ENCODE measurements at places on chromosomes 11 and 22.
A peak's percentile ranks its signal among the peaks of the same experiment; 100 is the strongest.

- DNase-seq, result no peak
These were observed 9.4 kb downstream of the IFITM10 start for GRCh38 chr11:1740786-1741530.

- no peak for DNase-seq
These were observed 14.6 kb downstream of the IL10RA start for GRCh38 chr11:118000850-118001228.

DNA sequence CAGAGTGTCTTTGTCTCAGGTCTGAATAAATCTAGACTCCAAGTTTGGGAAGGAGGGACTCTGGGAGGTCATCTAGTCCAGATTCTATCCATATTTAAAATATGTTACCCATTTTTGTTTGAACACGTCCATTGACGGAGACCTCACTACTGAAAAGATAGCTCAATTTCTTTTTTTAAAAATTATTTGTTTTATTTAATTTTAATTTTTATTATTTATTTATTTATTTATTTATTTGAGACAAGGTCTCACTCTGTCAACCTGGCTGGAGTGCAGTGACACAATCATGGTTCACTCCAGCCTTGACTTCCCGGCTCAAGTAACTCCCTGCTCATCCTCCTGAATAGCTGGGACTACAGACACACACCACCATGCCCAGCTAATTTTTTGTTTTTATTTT, 89.5 kb upstream of the SNX19 start:
- no peak for DNase-seq

DNA sequence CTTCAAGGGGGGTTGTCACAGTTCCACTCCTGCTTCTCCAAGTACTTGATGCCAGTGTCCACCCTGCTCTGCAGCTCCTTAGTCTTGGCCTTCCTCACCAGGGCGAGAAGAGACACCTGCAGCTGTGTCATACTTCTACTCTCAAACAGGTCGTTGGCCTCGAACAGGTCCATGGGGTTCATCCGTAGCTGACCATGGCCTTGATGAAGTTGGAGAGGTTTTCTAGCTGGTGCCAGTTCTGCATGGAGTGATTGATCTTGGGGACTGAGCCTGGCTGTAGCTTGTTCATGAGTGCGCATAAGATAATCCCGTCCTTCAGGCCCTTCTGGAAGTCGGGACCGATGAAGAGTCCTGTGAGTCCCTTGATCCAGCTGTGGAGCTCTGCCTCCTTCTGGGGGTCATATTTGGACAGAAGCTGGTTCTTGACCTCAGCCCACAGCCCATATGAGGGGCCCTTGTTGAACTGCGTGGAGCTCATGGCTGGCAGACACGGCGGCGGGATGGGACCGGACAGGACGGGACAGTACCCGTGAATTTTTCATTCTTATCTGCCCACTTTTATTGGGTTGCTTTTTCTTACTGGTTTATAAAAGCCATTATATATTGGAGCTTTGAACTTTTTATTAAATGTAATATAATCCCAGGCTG, 33.4 kb upstream of the HORMAD2 start:
- DNase-seq, result no peak

GRCh38 chr11:66363805-66364535, 7.6 kb downstream of the SLC29A2 start:
- DNase-seq, result peak; percentile 48

DNA sequence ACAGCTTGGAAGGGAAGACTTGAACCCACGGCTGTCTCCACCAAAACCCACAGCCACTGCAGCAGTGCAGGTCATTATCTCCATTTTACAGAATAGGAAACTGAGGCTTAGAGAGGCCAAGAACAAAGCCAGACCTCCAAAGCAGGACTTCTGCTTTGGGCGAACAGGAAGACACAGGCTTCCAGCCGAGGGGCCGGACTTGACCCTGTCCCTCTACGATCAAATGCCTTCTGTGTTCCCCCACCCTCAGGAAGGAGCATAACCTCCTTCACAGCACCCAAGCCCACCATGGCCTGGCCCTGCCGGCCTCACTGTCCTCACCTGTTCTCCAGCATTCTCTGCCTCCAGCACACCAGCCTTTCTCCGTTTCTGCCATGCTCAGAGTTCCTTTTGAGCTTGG, 15.8 kb downstream of the IGLL1 start:
- DNase-seq, result no peak

- no peak for DNase-seq
These were observed 68.5 kb upstream of the C11orf58 start for GRCh38 chr11:16669799-16670415.

DNA sequence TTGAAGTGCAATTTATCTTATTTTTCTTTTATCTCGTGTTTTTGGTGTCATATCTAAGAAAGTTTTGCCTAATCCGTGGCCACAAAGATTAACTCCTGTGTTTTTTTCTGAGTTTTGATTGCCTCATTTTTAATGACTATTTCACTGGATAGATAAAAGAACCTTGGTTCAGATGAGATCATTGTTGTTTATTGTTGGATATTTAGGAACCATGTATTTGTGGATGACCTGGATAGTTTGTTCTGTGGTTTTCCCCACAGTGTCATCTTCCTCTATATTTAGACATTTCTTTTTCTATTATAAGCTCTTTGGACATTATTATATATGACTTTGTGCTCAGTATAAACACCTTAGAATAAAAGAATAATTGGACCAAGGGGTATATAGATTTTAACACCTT, 37.2 kb downstream of the PPP6R3 start:
- DNase-seq, result no peak

DNA sequence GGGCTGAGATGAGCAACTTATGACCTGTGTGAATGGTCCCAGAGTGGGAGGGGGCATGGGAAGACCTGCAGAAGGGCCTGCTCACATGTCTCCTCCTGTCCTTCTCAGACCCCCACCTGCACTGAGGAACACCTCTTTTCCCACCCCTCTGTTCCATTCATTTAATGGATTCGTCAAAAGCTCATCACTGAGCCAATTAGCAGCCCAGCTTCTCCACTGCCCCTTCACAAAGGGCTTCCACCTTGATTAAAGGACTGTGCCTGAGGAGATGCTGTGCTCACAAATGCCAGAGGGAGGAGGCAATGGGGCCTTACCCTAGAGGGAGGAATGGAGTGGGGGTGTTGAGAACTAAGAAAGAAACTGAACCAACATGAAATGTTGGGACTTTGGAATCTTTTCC, 14.0 kb upstream of the CDON start:
- no peak for DNase-seq

- DNase-seq, result no peak
These were observed 48.2 kb downstream of the CCDC83 start for GRCh38 chr11:85903406-85903805.

DNA sequence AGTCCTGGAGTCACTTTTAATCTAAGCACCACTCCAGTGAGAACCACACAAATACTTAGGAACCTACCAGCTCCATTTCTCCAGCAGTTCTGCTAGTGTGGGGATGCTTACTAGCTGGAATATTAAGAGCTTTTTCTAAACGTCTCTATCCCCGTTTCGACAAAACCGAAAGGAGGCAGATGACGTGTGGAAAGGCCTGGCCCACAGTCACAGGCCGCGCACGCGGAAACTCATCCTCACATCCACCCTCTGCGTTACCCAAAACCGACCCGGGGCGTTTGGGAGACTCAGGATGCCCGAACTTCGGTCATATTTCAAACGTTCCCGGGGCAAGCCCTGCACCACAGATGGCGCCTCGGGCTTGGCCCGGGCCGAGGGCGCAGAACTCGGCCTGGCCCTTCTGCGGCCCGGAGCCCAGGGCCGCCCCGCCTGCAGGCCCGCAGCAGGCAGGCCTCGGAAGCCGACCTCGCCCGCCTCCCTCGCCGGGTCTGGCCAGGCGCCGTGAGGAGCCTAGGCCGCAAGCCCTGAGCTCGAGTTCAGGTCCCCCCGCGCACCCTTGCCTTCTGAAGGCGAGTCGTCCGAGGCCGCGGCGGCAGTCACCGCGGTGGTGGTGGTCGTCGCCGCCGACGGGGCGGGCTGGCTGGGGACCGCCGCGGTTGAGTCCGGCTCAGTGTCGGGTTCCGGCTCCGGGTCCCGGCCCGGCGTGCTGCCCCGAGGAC, 473 bp downstream of the FNBP4 start:
- DNase-seq, result peak; percentile 60

- no peak for DNase-seq
These were observed 5.7 kb downstream of the ZP1 start for GRCh38 chr11:60872961-60873524.

GRCh38 chr11:108368134-108368533, 99.2 kb downstream of the C11orf65 start:
- no peak for DNase-seq

GRCh38 chr22:20205964-20206708, 55.3 kb upstream of the CCDC188 start:
- peak; percentile 79 for DNase-seq

- no peak for DNase-seq
These were observed 1.4 kb downstream of the ZFP91 start for GRCh38 chr11:58580311-58580710.

- no peak for DNase-seq
These were observed 1459.9 kb downstream of the BRD1 start for GRCh38 chr22:48367731-48368130.

DNA sequence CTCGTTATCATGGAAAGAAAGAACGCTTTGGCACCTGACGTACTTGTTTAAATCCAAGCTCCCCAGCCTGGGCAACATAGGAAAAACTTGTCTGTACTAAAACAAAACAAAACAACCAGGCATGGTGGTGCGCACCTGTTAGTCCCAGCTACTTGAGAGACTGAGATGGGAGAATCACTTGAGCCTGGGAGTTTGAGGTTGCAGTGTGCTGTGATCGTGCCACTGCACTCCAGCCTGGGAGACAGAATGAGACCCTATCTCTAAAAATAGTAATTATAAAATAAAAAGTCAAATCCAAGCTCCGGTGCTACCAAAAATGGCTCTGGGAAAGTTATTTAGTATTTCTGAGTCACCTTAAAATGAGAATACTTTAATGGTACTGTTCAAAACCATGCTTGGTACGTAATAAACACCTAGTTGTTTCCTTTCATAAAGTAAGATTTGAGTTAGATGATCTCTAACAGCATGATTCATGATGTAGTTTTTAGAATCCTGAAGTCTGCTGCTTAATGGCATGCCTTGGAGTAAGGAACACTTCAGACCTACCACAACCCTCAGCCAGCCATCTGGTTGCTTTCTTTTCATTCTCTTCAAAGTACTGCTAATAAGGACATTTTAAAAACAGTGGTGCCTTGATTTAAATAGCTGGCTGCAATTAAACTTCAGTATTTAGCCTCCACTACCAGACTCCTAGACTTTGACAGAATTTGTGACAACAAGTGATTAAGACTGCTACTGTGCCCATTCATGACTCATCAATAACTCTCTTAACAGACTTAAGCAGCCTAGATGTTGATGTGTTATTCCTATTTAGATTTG, 8.4 kb downstream of the PPME1 start:
- no peak for DNase-seq

DNA sequence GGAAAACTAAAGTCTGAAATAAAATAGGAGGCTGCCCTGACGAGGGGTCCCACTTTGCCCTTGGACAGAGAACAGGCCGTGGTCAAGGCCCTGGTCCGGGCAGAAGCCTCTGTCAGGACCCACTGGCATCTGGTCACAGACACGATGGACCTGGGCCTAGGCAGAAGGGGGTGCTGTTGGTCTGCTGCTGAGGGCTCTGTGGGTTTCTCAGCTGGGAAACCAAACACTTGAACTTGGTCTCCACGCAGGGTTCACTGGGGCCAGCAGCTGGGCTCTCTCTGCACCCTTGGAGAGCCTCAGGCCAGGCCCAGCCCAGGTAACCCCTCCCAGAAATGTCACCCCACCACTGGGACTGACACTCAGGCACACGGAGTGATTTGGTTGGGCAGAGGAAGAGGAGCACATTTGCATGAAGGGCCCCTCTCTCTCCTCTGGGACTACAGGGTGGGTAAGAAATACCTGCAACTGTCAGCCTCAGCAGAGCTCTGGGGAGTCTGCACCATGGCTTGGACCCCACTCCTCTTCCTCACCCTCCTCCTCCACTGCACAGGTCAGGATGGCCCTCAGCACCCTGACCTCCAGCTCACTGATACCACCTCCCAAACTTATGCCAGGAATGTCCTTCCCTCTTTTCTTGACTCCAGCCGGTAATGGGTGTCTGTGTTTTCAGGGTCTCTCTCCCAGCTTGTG, 48.1 kb upstream of the TOP3B start:
- DNase-seq, result no peak

DNA sequence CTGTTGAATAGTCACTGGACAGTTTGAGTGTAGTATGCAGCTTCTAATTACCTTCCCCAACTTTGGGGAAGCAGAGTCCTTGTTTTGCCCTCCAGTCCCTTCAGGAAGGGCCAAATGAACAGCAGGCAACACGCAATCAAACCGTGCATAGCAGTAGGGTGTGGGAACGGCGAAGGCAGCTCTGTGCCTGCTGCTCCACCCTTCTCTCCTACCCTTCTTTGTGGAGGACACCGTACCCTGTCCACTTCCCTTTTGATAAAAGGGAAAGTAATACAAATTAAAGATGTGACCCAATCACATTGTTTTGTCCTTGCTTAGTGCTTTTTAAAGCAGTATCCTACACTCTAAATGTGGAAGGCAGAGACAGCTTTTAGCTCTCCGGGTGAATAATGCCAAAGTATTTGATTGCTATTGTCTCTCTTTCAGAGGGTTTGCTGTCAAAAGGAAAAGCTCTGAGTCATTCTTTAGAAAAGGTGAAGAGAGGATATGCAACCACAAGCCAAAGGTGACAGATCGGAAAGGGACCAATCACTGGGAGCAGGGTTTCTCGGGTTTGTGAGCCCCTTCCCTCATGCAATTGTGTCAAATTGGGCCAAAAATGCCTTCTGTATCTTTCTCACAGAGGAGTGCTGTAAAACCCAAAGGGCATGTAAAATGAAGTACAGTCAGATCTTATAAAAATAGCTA, 407.3 kb upstream of the CCDC90B start:
- DNase-seq, result no peak

DNA sequence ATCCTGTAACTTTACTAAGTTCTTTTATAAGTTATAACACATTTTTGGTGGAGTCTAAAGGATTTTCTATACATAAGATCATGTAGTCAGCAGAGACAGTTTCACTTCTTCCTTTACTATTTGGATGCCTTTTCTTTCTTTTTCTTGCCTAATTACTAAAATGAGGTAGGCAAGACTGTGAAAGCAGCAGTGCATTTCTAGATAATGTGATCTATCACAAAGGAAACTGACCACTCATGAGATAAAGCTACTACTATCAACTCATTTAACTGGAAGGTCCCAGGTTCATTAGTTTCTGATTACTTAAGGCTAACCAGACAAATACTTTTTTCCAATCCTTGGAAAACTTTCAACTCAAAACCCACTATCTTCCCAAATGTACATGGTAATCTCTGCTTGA, 196.2 kb upstream of the E2F8 start:
- no peak for DNase-seq

All from CD4-positive, alpha-beta T cell treated with Interleukin-6 at 100 ng/mL for 8 hours (primary cell).